Putamen (tissue), 1 donor: ENCODE measurements at places on chromosomes 13 and 19.
A peak's percentile ranks its signal among the peaks of the same experiment; 100 is the strongest.

GRCh38 chr19:14142262-14143190 lies 6.1 kb upstream of the ASF1B start:
- no peak for DNase-seq

GRCh38 chr19:58387338-58388174 lies 487 bp downstream of the RPS5 start:
- no peak for DNase-seq

DNA sequence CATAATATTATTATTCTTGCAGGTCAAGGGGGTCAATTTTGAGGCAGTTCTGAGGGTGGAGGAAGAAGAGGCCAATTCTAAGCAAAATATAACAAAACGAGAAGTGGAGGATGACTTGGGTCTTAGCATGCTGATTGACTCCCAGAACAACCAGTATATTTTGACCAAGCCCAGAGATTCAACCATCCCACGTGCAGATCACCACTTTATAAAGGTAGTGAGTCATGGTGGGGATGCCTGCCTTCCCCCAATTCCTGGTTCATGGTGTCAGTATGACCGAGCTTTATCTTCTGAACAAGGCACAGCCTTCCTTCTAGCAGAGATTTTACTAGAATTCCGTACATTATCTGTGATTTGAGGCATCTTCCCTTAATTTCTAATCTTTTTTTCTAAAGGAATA lies 9.4 kb upstream of the DCUN1D2 start:
- no peak for DNase-seq

- DNase-seq: no peak
Observed at GRCh38 chr13:21031594-21032275, 29.7 kb downstream of the LATS2 start.

GRCh38 chr13:86601351-86601750 lies 802.1 kb upstream of the SLITRK6 start:
- no peak for DNase-seq

- no peak for DNase-seq
Observed at GRCh38 chr13:94534166-94534565, 54.7 kb upstream of the DCT start.

- no peak for DNase-seq
Observed at GRCh38 chr13:60646620-60647019, 249.6 kb downstream of the TDRD3 start.

- DNase-seq: no peak
Observed at GRCh38 chr13:48490241-48490640, 42.6 kb downstream of the RCBTB2 start.

- no peak for DNase-seq
Observed at GRCh38 chr13:45219123-45219891, 18.5 kb upstream of the KCTD4 start.

DNA sequence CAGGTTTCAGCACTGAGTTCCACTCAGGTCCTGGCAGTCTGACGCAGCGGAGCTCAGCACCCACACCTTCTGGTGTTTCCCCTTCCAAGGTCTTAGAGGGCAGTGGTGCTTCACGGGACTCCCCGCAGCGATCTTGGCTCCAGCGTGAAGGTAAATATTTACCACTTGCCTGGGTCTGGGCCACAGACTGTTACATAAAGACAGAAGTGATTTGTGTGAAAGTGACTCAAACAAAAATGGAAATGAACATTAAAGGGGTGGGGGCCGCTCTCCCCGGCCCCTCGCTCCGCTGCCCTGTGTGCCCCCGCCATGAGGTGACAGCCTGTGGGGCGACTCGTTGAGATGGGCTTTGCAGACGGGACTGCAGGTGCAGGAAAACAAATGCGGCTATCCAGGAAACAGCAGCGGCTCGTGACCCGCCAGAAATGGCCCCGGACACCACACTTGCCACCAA lies 55.0 kb downstream of the GGACT start:
- DNase-seq: no peak

DNA sequence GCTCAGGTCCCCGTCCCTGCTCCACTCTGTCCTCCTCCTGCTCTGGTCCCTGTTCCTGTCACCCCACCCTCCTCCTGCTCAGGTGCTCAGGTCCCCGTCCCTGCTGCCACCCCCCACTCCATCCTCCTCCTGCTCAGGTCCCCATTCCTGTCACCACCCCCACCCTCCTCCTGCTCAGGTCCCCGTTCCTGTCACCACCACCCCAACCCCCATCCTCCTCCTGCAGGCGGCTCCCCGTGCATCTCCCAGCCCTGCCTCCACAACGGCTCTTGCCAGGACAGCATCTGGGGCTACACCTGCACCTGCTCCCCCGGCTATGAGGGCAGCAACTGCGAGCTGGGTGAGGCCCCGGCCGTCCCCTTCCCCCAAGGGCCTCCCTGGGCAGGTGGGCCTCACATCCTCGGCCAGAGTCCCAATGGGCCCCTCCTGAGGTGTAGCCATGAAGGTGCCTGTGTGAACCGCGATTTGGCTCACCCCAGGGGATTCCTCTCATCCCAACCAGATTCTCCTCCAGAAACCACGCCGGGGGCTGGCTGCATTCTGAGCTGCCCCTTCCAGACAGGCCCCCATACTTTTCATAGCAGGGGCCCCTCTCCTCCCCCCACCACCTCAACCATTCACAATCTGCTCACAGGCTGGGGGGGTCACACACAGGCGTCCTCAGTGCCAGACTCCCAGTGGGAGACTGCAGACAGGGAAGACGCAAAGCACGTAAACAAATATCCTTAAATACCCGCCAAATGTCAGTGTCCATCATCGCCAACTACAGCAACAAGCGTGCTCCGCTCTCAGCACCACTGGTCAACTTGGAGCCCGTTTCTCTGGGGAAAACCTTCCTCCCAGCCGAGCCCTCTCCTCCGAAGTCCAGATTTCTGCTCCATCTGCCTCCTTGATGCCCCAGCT lies 4.6 kb downstream of the PROZ start:
- peak; percentile 20 for DNase-seq

DNA sequence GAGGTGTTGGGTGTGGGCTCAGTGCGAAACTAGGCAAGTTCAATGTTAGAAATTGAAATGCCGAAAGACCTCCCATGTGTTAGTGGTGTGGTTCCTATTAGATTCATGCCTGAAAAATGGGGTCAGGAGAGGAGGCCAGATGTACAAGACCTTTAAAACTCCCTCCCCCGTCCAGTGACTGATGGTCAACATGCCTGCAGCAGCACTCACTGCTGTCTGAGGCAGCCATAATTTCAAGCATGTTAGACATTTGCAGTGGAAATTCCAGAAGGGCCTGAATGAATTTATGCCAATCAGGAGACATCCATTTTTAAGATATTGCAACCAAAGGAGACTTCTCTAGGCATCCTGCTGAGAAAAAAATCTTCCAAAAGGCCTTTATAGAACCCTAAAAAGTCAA lies 426.9 kb upstream of the NBEA start:
- DNase-seq: no peak

DNA sequence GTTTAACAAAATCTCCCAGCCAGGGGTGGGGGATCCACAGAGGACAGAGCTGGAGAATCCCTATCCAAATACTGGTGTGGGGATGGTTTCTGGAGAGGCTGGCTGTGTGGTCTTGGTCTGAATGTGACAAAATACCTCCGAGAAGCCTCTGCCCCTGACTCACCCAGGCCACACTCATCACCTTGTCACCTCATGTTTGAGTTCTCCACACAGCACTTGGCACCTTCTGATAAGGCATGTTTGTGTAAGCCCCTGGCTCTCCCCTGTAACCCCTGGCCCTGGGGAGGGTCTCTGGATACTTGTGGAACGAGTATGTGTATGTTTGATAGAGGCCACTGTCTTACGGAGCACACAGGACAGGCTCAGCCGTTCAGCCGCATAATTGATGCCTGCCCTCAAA lies 14.7 kb downstream of the TECR start:
- no peak for DNase-seq

DNA sequence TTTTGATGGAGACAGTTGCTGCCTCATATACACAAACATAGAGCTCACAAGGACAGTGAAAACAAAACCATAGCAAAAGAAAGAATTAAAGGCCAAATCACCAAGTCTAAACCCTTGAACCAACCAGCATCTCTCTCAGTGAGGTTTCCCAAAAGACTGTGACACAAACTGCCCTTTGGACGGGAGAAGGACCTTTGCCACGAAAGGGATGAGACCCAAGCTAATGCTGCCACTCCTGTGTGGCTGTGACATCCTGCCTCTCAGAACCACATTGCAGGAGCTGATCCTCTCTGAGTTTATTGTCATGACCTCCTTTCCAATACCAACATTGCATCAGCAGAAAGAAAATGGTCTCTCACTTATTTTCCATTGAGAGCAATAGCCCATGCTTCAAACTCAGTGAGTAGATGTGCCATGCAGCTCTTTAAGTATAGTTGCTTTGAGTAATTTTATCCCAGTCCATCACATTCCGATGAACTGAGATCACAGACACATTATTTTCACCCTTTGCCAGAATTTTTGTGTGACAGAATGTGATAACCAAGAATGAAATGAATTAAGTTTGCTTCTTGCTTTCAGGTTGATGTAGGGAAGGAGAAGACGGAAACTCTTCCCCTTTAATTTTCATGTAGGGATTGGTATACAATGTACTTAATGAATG lies 133.5 kb upstream of the IRS2 start:
- no peak for DNase-seq

DNA sequence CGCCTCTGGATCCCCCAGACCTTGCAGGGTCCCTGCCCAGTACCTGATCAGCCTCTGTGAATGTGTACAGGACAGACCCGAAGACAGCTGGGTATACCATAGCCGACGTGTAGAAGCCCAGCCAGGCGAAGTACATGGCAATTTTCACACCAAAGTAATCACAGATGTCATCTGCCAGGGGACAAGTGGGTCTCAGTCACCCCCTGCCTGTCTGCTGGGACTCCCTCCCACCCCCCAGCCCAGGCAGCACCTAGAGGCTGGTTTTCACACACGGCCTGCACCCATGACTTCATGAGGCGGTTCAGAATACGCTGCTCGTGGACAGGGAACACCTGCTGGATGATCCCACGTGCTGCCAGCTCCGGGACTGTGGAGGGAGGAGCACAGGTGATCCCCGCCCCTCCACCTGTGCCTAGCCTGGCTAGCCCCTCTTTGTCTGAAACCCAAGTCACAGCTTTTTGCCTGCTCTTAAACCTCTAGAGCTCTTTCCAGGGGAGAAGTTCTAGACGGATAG lies 3.6 kb downstream of the ANO8 start:
- DNase-seq: no peak

DNA sequence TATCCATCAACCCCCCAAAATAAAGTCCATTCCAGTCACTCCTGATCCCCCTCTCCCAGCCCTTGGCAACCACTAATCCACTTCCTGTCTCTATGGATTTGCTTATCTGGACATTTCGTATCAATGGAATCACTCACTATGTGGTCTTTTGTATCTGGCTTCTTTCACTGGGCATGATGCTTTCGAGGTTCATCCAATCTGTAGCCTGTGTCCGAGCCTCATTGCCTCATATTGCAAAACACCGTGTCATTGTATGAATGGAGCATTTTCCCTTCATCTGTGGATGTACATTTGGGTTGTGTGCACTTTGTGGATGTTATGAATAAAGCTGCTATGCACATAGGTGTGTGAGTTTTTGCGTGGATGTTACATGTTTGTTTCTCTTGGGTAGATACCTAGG lies 1.4 kb upstream of the FZR1 start:
- DNase-seq: no peak

DNA sequence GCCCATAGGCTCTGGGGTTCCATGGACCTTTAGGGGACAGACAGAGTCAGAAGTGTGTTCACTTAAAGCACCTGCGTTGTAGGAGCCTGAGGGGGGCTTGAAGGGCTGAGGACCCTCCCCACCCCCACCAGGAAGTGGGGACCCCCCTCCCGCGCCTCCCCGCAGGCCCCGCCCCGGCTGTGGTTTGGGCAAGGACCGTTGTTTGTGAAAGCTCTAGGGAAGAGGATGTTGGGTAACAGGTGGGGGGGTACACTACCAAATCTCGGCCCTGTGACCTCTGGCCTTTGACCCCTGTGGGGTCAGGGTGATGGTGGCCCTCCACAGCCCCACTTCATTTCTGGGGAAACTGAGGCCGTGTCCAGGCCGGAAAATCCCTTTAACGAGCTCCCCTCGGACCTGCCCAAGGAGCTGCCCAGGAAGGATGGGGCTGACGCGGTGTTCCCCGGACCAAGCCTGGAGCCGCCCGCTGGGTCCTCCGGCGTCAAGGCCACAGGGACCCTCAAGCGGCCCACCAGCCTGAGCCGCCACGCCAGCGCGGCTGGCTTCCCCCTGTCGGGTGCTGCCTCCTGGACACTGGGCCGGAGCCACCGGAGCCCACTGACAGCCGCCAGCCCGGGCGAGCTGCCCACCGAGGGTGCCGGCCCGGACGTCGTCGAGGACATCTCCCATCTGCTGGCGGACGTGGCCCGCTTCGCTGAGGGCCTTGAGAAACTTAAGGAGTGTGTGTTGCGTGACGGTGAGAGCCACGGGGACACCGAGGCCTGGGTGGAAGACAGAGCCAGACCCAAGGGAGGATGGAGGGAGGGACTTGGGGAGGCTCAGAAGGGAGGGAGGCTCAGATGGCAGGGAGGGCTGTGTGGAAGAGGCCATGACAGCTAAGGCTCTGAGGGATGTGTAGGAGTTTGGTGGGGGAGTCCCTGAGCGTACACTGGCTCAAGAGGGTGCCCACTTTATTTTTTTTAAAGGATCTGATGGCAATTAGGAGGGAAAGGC lies 1.3 kb downstream of the ARHGAP45 start:
- DNase-seq: no peak

DNA sequence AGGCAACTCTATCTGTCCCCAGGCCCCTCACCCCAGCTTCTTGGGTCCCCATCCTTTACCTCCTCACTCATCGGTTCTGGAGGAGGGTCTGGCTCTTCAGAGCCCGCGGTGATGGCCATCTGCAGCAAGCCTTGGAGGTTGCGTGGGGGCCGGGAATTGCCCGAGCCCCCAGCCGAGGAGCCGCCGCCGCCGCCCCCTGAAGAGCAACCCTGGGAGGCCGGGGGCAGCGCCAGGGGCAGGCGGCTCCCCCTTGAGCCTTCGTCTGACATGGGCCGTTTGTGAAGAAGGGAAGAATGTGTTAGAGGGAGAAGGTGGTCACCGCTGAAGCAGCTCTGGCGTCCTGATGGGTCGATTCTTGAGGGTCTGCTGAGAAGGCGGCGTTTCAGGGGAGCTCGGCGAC lies 570 bp downstream of the HSPBP1 start:
- DNase-seq: no peak

- DNase-seq: no peak
Observed at GRCh38 chr13:69618393-69618792, 489.2 kb upstream of the ATXN8OS start.

DNA sequence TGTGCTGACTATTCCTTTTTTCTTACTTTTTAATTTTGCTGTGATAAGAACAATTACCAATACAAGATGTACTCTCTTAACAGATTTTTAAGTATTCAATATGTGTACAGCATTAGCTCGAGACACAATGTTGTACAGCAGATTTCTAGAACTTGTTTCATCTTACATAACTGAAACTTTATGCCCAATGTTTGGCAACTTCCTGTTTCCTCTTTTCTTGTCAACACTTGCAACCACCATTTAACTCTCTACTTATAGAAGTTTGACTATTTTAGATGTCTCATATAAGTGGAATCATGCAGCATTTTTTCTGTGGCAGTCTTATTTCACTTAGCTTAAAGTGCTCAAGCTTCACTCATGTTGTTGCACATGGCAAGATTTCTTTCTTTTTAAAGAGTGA lies 1426.8 kb downstream of the SLITRK5 start:
- DNase-seq: no peak
